AG20443 (cell line): ENCODE measurements at places on chromosomes 5 and 9.

GRCh38 chr9:125650271-125650737, 56.7 kb downstream of the MAPKAP1 start:
- DNase-seq: peak; percentile 62

GRCh38 chr5:158841481-158842276, 258.0 kb downstream of the EBF1 start:
- no peak for DNase-seq

GRCh38 chr5:159732220-159732619, 184.1 kb upstream of the ADRA1B start:
- DNase-seq: peak; percentile 58

GRCh38 chr5:178078197-178079010, 34.9 kb upstream of the N4BP3 start:
- DNase-seq: peak; percentile 91

- peak; percentile 84 for DNase-seq
These were observed 51.8 kb downstream of the WDR36 start for GRCh38 chr5:111143910-111144309.

- no peak for DNase-seq
These were observed 512.0 kb downstream of the RAB3C start for GRCh38 chr5:59094864-59095263.

- DNase-seq: no peak
These were observed 55.8 kb downstream of the ZNF354C start for GRCh38 chr5:179115845-179116524.

DNA sequence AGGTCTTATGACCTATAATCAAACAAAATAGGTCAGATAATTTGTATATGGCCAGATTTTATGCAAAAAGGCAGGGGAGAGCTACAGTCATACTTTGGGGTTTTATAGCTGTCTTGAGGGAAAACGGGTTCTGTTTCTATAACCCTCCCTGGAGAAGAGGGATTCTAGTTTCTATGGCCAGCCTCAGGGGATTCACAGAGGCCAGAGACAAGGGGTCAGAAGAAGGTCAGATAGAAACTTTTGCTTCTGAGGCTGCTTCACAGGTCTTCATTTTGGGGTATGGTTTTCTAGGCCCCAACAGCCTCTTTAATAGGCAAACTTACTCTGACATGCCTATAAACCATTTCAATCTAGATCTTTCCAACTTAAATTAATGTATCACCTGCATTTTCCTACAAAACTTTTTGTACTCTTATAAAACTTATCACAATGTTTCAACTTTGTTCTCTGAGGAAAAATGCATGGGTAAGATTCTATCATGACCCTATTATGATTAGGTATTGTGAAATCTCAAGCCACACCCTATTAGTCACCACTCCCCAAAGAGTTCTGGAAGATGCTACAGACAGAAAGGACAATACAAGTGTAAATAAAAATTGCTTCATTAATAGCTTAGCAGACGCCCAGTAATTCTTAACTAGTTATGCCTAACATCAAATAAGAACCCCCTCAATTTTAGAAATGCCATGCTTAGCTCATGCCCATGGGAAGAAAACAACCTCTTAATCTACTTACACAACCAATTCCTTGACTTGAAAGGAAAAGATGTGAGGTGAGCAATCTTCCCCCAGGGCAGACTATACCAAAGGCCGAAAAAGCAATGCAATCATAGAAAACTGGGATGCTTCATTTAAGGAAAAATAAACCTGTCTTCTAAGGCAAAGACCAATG, 396.6 kb downstream of the TLR4 start:
- no peak for DNase-seq

DNA sequence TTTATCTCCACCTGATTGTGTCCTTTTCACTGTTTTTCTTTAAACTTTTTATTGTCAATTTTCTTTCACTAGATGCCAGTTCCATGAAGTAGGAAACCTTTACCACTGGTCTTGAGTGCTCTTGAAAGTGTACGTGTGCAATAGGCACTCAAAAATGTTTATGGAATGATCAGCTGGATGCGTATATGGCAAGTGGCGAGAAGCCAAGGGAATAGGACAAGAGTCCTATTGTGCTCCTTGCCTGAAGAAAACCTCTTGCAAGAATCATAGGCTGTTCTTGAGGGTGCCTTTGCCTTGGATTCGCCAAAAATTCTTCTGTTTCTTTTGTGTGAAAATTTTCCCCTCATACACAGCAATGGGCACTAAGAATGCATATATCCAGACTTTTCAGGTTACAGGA, 97.7 kb downstream of the GHR start:
- DNase-seq: no peak

GRCh38 chr5:36300191-36300926, 1.3 kb downstream of the RANBP3L start:
- DNase-seq: no peak

GRCh38 chr5:123696921-123697341, 185.0 kb downstream of the CSNK1G3 start:
- DNase-seq: peak; percentile 60

GRCh38 chr5:122183788-122184170, 54.4 kb downstream of the ZNF474 start:
- no peak for DNase-seq

GRCh38 chr5:66742083-66742895, 146.1 kb downstream of the MAST4 start:
- peak; percentile 29 for DNase-seq

DNA sequence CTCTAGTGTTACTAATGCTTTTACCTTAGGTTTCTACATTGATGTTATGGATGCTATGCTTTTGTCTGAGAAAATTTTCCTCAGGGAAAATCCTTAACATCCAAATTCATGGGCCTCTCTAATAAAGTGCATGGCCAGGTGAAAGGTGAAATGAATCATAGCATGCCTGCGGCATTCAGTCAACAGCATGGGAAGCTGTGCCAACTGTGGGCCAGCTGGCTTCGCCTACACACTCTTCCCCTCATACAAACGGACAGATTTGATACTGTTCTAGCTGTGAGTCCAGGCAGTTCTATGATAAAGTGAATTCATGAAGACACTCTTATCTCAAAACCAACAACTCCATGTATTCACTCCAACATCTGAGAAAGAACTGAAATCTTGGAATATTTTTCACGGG, 374.1 kb downstream of the PLK2 start:
- DNase-seq: no peak

DNA sequence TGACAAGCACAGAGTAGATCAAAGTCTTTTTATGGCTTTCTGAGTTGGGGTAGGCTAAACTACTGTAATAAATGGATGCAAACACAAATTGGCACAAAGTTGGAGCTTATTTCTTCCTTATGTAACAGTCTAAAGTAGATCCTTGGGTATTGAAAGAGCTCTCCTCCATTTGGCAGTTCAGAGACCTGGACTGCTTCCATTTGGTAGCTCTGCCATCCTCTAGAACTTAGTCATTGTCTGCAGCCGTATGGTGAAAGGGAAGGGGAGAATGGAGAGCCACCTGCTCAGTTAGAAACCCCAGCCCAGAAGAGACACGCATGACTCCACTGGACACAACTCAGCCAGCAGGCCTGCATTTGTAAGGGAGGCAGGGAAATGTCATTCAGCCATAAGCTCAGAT, 345.0 kb downstream of the DMAC1 start:
- no peak for DNase-seq

GRCh38 chr5:43664501-43665040, 61.6 kb downstream of the NNT start:
- no peak for DNase-seq

GRCh38 chr9:88786291-88787079, 204.8 kb upstream of the S1PR3 start:
- no peak for DNase-seq

GRCh38 chr5:96209829-96210228, 223.2 kb downstream of the PCSK1 start:
- no peak for DNase-seq

- DNase-seq: no peak
These were observed 10.5 kb upstream of the ITGA1 start for GRCh38 chr5:52777186-52777585.

DNA sequence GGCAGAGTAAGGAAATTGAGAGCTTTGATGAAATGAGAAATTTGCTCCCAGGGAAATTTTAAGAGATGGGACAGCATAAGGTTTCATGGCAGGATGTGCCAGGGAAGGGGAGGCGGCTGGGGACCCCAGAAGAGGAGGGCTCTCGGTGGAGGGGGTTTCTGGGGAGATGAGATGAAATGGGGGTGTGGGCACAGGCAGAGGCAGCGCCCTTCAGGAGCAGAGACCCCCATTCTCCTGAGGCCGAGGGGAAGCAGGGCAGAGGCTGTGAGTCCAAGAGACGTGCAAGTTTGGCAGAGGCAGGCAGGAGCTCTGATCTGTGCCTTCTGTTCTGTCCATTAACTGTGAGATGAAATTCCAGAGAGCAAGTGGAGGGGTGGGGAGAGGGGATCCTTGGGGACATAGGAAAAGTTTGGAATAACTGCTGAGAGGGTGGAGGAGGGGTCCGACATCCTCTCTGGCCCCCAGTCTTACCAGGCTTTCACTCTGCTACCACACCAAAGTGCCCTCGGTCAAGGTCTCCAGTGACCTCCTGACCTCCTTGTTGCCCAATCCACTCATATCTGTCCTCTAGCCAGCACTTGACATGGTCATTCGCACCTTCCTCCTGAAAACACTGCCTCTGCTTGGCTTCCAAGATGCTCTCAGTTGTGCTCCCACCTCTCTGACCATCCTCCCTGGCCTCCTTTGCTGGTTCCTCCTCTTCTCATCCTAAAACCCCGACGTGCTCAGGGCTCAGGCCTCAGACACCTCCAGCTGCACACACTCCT, 108.1 kb upstream of the MVB12B start:
- DNase-seq: no peak
